Stimulated activated CD4-positive, alpha-beta T cell treated with anti-CD3 and anti-CD28 coated beads, Interleukin-4, amount 100 ng/mL, for 1 hour (primary cell): ENCODE measurements at places on chromosomes 1 and 21.

DNA sequence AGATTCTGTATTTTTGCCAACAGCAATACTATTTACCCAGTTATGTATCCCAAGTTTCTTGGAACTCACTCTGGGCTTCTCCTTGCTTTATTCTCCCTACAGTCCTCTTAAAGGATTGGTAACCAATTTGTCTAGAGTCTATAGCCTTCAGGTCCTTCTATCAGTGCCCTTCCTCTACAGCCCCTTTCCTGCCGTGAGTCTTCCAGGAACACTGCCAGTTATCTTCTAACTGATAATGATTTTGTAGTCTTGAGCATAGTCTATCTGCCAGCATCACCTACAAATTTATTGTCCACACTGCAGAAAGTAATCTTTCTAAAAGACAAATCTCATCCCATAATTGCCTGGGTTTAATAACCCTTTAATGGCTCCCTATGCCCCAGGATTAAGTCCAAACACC, 8.2 kb downstream of the LRRC8B start:
- DNase-seq: no peak

GRCh38 chr1:165560883-165561656, 17.3 kb downstream of the LRRC52 start:
- DNase-seq: no peak

- no peak for DNase-seq
Observed at GRCh38 chr21:41597227-41597626, 89.3 kb upstream of the TMPRSS2 start.

- no peak for DNase-seq
Observed at GRCh38 chr1:244327533-244327932, 124.2 kb downstream of the ADSS2 start.

DNA sequence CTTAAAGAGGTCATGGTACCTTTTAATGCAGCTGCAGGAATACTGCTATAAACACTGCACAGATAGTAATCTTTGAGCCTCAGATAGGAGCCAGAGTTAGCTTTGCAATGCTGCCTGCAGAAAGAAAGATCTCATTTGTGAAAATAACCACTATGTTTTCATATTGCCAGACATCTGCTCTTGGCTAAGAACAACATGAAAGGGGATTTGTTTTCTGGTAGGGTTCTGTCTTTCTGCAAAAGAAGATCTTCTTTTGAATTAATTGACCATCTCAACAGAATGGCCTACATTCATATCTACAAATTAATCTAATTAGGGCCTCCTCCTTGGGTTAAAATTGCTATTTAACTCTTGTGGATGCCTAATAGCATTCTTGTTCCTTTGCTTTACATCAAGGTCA, 177.6 kb upstream of the DPYD start:
- no peak for DNase-seq

DNA sequence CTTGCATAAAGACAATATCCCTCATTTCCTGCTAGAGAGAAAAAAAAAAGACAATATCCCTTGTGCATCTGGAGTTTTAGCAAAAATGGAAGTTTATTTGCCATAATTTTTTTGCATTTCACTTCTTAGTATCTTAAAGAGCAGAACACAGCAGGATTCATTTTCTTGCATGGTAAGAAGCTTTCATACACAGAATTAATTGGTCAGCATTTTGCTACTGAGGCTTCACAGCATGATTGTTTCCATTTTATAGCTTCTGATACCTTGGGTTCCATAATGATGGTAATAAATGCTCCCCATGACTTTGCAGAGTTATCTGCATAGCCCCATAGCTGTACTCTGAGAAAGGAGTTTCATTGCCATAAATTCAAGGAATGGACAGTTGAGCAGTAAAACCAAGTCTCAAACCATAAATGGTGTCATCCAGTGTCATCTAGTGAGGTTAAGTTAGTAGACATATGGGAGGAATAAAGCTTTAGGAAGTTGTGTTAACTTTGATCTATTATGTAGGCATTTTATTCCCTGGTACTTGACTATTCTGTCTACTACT, 88.8 kb upstream of the PLD5 start:
- no peak for DNase-seq

DNA sequence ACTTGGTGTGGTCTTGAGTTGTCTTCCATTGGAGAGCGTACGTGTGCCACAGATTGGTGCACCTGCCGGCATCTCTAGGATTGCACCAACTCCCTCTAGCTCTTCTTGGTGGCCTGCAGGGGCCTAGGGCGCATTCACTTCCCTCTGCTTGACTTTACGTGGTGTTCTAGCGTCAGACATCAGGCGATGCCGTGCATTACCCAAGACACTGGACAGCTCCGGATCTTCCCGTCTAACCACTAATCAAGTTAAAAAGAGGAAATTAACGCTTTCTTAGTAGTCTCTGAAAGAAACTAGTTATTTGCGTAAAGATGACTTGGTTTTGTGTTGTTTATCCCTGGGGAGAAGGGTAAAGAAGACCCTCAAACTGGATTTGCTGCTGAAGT, 510 bp upstream of the IL10RB start:
- no peak for DNase-seq

DNA sequence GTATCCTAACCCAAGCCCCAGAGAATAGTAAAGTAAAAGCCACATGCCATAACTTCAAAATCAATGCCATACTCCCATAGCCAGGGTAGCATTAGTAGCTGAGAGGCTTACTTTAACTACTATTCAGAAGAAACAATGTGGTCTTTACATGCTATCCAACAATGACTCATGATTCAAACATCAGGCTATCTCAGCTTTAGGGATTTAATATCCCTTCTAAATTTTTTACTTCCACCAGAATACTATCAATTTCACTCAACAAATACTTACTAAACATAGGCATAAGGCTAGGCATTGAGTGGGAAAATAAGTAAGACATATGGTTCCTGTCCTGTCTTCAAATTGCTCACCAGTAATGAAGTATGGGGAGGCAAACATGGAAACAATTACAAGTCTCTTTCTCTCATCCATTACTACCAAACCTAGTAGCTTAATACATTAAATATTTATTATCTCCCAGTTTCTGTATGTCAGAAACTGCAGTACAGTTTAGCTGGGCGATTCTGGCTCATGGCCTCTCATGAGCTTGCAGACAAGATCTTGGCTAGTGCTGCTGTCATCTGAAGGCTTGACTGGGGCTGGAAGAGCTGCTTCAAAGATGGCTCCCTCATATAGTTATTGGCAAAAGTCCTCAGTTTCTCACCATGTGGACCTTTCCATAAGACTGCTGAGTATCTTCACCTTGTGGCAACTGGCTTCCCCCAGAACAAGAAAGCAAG, 30.7 kb downstream of the EVI5 start:
- no peak for DNase-seq

DNA sequence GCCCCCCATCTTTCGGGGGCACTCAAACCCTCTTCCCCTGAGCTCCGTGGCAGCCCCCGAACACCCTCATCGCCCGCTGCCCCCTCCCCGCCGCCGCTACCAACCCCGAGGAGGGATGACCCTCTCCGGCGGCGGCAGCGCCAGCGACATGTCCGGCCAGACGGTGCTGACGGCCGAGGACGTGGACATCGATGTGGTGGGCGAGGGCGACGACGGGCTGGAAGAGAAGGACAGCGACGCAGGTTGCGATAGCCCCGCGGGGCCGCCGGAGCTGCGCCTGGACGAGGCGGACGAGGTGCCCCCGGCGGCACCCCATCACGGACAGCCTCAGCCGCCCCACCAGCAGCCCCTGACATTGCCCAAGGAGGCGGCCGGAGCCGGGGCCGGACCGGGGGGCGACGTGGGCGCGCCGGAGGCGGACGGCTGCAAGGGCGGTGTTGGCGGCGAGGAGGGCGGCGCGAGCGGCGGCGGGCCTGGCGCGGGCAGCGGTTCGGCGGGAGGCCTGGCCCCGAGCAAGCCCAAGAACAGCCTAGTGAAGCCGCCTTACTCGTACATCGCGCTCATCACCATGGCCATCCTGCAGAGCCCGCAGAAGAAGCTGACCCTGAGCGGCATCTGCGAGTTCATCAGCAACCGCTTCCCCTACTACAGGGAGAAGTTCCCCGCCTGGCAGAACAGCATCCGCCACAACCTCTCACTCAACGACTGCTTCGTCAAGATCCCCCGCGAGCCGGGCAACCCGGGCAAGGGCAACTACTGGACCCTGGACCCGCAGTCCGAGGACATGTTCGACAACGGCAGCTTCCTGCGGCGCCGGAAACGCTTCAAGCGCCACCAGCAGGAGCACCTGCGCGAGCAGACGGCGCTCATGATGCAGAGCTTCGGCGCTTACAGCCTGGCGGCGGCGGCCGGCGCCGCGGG, 837 bp downstream of the FOXD3 start:
- DNase-seq: peak; percentile 42
